ENCODE measurements at places on chromosomes 2 and 18.

DNA sequence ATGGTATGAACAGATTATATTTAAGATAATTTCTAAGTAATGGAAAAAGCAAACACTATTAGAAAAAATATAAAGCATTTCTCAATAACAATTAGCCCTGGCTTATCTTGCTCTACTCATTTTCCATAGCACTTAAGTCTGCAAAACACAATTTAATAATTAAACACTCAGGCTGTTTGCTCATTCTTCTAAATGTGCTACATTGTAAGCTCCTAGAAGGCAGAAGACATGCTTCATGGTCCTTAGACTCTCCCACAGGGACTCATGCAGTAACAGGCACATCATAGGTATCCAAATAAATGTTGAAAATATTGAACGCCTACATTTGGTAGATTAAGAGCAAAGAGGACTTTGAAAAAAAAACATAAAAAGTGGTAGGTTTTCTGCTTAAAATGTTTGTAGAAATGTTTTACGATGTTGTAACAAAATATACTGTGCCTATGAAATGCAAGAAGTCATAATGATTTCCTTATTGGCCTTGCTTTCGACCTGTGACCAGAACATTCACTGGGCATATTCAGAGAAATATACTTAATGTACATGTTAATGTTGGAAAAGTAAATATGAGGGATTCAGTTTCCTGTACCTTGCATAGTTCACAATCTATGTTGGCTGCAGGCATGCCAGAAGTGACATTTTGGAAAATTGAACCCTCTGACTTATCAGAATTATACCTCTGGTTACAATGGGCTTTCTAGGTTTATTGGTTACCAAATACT lies 27.2 kb downstream of the G6PC2 start:
- no peak for DNase-seq

GRCh38 chr2:85909005-85909404 lies 20.2 kb upstream of the ST3GAL5 start:
- DNase-seq, result no peak

DNA sequence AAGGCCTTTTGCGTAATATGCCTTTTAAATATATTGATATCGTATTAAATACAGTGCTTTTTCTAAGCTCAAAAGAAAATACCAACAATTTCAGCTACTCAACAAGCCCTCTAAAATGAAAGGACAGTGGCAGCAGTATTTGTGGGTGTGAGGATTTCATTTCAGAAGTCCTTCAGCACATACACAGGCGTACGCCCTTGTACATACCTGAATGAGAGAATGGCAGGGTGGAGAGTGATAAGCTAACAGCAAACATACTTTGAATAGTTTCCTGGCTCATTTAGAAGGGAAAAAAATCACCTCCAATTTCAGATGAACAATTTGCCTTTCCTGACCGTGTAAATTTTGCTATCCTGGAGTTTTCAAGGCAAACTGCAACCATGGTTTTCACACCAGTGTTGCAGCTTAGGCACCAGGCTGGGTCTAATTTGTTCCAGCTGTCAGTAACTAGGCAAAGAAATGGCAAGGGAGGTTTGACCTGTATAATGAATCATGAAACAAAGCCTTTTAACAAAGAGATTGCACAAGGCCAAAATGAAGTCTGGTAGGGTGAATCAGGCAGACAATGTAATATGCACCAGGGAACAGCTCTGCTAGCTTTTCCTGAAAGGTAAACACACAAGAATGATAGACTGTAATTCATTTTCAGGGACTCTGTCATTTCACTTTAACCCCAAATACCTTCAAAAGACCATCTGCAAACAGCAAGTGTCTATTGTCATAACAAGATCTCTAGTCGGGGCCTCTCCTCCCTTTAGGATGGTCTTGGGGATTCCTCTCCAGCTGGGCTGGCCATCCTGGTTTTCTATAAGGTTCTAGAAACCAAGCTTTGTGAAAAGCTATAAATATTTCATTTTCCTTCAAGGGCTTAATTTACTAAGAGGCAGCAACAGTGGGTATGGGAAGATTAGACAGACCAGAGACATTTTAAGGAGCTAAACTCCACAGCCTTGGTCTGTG lies 11.5 kb downstream of the ANKRD29 start:
- no peak for DNase-seq

GRCh38 chr18:57437766-57438671 lies 2.8 kb downstream of the ONECUT2 start:
- no peak for DNase-seq

DNA sequence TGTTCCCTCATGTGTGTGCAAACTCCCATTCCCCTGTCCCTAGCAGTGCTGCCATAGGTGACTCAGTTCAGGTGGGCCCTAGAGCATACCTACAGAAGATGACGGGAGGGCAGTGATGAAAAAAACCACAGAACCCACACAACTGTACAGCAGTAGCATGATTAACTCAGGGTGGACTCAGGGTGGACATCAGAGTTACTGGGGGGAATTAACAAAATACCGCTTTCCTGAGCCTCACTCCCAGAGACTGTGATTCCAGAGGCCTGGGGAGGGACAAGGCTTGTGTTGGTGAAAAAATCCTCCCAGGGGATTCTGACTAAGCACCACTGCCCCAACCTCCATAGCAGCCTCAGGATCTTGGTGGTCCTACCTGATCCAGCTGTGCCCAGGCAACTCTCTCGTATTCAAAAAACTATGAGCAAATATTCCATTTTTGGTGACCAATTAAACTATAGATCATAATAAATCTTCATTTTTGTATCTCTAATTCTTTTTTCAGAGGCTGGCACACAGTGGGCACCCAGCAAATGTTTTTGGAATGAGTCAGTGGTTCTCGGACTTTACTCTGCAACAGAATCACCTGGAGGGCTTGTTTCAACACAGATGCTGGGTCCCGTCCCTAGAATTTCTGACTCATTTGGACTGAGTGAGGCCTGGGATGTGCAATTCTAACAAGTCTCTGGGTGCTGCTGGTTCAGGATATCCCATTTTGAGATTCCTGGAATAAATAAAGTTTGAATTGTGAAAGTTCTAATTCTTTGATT lies 84.1 kb upstream of the NABP1 start:
- DNase-seq, result no peak

DNA sequence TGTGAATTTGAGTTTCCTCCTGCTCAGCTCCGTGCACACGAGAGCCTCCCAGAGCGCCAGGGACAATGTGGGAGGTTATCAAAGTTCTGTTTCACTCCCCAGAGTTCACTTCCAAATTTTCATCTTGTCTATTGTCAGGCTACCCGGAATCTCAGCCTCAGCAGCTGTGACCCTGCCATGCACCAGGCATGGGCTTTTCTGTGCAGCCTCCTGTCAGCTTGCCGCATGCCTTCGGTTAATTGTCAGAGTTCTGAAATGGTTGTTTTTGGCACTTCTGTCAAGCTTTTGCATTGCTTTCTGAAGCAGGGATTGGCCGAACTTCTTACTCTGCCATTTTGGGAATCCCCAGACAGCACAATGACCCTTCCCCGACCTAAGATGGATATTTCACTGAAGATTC lies 60.4 kb downstream of the SH3YL1 start:
- DNase-seq, result no peak

- no peak for DNase-seq
Observed at GRCh38 chr2:231294571-231295362, 96.3 kb downstream of the ARMC9 start.

GRCh38 chr2:40219141-40219540 lies 232.7 kb downstream of the SLC8A1 start:
- no peak for DNase-seq

- DNase-seq, result no peak
Observed at GRCh38 chr2:80292474-80292873, 12.1 kb downstream of the LRRTM1 start.

DNA sequence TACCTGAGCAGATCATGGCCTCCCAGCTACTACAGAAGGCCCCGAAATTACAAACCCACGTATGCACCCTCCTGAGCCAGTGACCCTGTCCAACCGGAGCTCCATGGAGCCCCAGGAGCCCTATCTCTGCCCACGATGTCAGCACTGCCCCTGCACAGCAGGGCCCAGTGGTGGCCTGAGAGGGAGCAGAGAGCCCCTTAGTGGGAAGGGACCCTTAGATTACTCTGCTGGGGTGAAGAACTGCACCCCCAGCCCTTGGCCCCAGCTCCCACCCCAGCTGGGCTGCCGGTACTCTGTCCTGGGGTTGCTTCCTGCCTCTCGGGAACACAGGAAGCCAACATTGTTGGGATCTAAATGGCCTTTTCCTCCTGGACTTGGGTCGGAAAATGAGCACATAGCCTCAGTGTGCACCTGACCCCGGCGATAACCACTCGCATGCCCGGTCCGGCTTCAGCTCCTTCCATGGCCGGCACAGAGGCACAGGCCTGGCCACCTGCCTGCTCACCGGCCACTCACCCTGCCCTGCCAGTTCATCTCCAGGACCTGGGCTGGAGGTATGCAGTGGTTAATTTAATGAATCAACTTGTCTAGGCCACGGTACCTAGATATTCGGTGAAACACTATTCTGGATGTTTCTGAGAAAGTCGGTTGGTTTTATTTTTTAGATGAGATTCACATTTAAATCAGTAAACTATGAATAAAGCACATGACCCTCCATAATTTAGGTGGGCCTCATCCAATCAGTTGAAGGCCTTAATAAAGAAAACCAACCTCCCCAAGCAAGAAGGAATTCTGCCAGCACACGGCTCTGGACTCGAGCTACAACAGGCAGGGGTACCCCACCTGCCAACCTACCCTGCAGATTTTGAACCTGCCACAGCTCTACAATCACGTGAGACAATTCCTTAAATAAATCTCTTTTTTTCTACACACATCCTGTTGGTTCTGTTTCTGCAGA lies 19.2 kb downstream of the TNS1 start:
- DNase-seq, result no peak

- no peak for DNase-seq
Observed at GRCh38 chr2:84686783-84687476, 170.6 kb downstream of the DNAH6 start.

DNA sequence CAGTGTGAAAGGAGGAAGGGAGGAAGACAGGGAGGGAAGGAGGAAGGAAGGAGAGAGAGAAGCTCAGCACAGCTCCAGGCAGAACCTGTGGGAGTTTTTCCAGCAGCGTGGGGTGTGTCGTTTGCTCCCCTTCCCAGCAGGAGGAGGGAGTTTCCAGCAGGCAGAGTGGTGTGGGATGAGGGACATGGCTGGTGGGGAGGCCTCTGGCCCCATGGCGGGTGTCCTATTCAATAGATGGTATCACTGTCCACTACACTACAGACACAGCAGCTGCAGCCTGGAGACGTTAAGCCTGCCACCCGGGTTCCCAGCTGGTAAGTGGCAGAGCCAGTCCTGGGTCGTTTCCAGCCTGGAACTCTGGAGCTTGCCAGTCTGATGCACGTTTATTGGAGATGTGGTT lies 44.7 kb downstream of the GLI2 start:
- DNase-seq, result no peak

GRCh38 chr2:67338601-67339233 lies 58.4 kb upstream of the ETAA1 start:
- no peak for DNase-seq

DNA sequence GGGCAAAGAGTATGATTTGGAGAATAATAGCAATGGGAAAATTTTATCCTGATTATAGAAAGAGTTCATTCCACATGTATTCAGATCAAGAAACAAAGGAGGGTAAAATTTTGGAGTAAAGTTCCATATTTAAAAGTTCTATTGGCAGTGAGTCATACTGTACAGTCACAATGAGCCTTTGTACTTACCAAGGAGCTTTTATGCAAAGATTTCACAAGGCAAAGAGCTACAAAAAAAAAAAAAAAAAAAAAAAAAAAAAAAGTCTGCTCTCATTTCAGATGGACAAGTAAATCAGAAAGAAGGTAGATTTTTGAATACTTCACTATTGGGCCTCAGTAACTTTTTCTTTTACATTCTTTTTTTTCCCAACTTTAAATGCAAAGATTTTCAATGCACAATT lies 1802.2 kb upstream of the PIK3C3 start:
- DNase-seq, result no peak

DNA sequence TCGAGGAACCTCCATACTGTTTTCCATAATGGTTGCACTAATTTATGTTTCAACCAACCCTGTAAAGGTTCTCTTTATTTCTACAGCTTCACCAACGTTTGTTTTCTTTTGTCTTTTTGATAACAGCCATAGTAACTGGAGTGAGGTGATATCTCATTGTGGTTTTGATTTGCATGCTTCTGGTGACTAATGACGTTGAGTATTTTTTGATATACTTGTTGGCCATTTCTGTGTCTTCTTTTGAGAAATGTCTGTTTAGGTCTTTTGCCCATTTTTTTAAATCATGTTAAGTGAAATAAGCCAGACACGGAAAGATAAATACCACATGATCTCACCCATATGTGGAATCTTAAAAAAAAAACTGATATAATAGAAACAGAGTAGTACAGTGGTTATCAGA lies 74.8 kb upstream of the SMIM21 start:
- no peak for DNase-seq

GRCh38 chr2:48734576-48735303 lies 20.8 kb downstream of the LHCGR start:
- DNase-seq, result no peak

- no peak for DNase-seq
Observed at GRCh38 chr2:173652311-173652710, 297.6 kb downstream of the CDCA7 start.

DNA sequence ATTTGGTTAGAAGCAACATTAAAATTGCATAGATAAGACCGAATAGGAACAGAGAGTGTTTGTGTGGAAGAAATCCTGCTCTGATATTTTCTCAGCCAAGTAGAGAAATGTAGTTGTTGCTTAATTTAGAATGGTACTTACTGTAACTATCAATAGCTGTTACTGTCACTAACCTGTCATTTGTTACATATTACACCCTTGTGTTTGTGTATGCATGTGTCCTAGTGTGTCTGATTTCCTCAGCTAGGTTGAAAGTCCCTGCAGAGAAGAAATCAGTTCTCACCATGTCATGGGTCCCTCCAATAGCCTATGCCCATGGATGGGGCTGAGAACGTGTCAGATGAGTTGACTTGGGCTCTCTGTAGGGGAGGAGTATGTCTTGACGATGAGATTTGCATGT lies 94.4 kb downstream of the SPTBN1 start:
- no peak for DNase-seq

DNA sequence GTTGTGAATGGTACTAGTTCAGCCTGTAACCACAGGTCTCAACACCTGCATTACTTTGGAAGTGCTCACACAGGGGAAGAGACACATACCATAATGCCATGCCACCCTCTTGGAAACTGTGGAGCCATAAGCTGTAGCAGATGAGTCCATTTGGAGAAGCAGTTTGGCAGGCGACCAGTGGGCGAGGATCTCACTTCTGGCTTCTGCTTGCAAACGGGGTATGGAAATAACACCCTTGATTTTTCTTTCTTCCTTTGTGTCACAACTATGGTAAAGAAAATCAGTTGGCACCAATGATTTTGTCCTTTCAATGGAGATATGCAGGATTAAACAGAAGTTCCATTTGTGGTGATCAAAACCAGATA lies 28.6 kb downstream of the APOB start:
- DNase-seq, result no peak

GRCh38 chr2:140698636-140699035 lies 1432.2 kb downstream of the LRP1B start:
- DNase-seq, result no peak
